ENCODE measurements at places on chromosomes 4 and X. TPM values are rescaled to one million over a fixed set of nuclear protein-coding genes. Genes with fewer than 3 reads are reported as not detected.
A peak's percentile ranks its signal among the peaks of the same experiment; 100 is the strongest.

PNMA3 gene
- 0.15 TPM for total RNA-seq

UNC5C gene
- total RNA-seq, result 3.9 TPM

POU4F2 gene
- not detected for total RNA-seq

PCDH18 gene
- total RNA-seq, result 8.8 TPM

DNA sequence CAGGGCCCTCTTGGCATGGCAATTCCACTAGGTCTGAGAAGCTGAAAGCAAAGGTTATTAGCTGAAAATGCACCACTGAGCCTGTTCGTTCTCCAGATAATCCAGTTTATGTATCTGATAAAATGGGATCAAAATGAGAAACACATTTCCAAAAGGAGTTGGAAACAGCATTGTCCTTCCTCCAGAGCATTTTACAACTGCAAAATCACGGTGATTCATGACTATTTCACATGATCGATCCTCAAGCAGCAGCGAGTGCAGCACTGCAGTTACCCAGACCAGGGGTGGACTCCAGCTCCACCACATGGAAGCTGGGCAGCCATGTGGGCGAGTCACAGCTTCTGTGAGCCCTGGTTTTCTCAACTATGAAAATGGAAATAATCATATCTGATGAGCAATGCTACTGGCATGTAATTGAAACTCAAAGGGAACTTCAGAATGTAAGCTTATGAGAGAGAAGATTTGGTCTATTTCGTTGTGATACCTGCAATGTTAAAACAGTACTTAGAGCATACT, 78.7 kb upstream of the MSX1 start:
- H3K27ac ChIP-seq, result no peak overlapping the region
- H3K4me1 ChIP-seq, result no peaks in the 10 kb centered on the region
- H3K36me3 ChIP-seq, result no peaks in the 10 kb centered on the region

GRCh38 chrX:38754818-38755718, 46.2 kb upstream of the MID1IP1 start:
- H3K4me1 ChIP-seq, result no peaks in the 10 kb centered on the region
- no peaks in the 10 kb centered on the region for H3K36me3 ChIP-seq
- H3K27me3 ChIP-seq, result no peaks in the 10 kb centered on the region
- no peak overlapping the region for H3K4me3 ChIP-seq

GRCh38 chrX:30343206-30343605, 34.0 kb upstream of the NR0B1 start:
- H3K4me1 ChIP-seq, result no peaks in the 10 kb centered on the region
- H3K27me3 ChIP-seq, result no peaks in the 10 kb centered on the region
- DNase-seq, result no peak
- no peaks in the 10 kb centered on the region for H3K36me3 ChIP-seq

DNA sequence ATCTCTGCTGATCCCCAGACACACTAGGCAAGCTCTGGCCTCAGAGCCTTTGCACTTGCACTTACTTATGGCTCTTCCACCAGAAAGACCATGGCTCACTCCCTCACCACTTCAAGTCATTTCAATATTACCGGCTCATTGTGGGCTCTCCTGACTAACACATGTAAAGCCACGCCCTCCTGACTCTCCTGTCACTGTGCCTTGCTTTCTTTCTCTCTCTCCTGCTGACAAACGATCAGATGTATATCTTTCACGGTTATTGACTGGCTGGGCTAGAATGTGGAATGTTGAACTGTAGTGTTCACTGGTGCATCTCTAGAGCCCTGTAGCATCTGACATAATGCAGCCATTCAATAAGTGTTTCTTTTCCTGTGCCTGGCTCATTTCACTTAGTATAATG, 425.1 kb downstream of the RAB28 start:
- H3K27ac ChIP-seq, result no peak overlapping the region
- H3K27me3 ChIP-seq, result no peaks in the 10 kb centered on the region
- no peak overlapping the region for H3K4me3 ChIP-seq
- DNase-seq, result no peak

GRCh38 chrX:71103110-71103983, 3.2 kb downstream of the CXorf65 start:
- no peak overlapping the region for H3K4me3 ChIP-seq
- DNase-seq, result peak; percentile 49
- H3K27ac ChIP-seq, result peak overlapping the region; percentile 44
- no peaks in the 10 kb centered on the region for H3K27me3 ChIP-seq
- no peaks in the 10 kb centered on the region for H3K4me1 ChIP-seq
- no peaks in the 10 kb centered on the region for H3K36me3 ChIP-seq

GRCh38 chrX:147498796-147499195, 412.9 kb upstream of the FMR1 start:
- H3K4me1 ChIP-seq, result no peaks in the 10 kb centered on the region
- H3K4me3 ChIP-seq, result no peak overlapping the region
- no peaks in the 10 kb centered on the region for H3K27me3 ChIP-seq
- no peaks in the 10 kb centered on the region for H3K36me3 ChIP-seq
- H3K27ac ChIP-seq, result no peak overlapping the region
- DNase-seq, result no peak

DNA sequence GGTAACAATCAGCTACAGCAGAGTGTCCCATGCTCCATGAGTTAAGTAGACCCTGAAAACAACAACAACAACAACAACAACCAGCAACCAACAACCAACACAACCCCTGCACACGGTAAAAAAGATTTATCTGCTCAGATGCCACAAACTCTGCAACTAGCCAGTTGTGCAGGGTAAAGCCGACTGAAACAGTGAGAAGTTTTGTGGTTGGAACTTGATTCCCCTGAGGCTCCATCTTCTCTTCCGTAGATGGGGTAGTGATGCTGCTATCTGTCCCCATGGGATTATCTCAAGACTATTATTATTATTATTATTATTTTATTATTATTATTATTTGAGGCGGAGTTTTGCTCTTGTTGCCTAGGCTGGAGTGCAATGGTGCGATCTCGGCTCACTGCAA, 50.6 kb upstream of the RAPGEF2 start:
- H3K4me3 ChIP-seq, result no peak overlapping the region
- H3K27me3 ChIP-seq, result no peaks in the 10 kb centered on the region
- H3K4me1 ChIP-seq, result no peaks in the 10 kb centered on the region
- no peak for DNase-seq
- H3K36me3 ChIP-seq, result no peaks in the 10 kb centered on the region
- H3K27ac ChIP-seq, result no peak overlapping the region

GRCh38 chrX:68666580-68666979, 19.1 kb downstream of the STARD8 start:
- no peak for DNase-seq
- H3K36me3 ChIP-seq, result no peaks in the 10 kb centered on the region
- H3K27ac ChIP-seq, result no peak overlapping the region
- H3K4me3 ChIP-seq, result no peak overlapping the region

GRCh38 chr4:26141911-26142638, 178.7 kb upstream of the RBPJ start:
- H3K27me3 ChIP-seq, result no peaks in the 10 kb centered on the region
- peak overlapping the region; percentile 14 for H3K27ac ChIP-seq
- H3K4me3 ChIP-seq, result no peak overlapping the region
- H3K4me1 ChIP-seq, result no peaks in the 10 kb centered on the region
- no peak for DNase-seq

DNA sequence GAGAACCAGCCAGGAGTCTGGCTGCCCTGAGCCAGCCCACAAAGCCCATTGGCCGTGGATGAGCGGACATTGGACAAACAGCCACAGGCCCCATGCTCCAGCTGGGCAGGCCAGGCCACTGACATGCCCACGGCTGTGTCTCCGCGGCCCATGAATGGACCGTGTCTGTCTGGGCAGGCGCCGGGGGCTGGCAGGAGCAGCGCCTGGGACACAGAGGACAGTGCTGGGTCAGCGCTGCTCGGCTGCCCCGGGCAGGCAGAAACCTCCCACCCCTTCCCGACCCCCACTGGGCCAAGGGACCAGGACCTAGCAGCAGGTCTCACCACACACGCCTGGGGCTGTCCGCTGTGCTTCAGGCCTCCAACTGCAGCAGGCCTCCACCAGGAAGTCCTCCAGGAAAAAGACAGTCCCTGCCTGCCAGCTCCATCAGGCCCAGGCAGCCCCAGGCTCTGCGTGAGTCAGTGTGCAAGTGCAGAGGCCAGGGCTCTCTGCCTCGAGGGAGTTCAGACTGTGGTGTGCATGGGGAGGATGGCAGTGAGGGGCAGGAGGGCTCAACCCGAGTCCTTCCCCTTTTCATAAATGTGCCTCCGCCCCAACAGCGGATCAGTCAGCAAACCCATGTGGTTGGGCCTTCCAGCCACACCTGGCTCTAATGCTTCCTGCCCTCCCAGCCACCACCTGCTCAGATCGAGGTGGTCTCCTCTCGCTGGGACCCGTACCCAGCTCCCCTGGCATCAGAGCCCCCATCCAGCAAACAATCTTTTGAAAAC, 17.2 kb upstream of the FGFR3 start:
- H3K36me3 ChIP-seq, result no peaks in the 10 kb centered on the region
- no peak overlapping the region for H3K4me3 ChIP-seq
- DNase-seq, result no peak
- H3K27me3 ChIP-seq, result no peaks in the 10 kb centered on the region

- no peaks in the 10 kb centered on the region for H3K36me3 ChIP-seq
- DNase-seq, result no peak
- H3K27ac ChIP-seq, result no peak overlapping the region
- no peaks in the 10 kb centered on the region for H3K27me3 ChIP-seq
Measured at GRCh38 chrX:32269866-32270265, 941.5 kb downstream of the DMD start.

DNA sequence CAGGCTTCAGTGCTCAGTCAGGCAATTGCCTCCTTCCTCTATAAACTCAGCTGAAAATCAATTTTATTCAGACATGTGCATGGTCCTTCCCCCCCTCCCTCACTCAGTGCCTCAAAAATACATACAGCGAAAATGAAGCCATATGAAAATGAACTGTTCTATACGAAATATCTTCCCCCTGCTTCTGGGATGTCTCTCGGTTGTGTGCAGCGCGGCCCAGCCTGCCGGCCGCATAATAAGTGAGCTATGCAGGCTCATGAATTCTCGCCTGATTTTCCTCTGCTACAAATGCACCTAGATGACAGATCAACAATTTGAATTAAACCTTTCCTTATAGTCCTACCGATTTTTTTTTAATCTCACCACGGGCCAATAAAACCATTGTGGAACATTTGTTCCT, 252.9 kb downstream of the CRLF2 start:
- H3K4me1 ChIP-seq, result no peaks in the 10 kb centered on the region
- H3K27ac ChIP-seq, result no peak overlapping the region
- H3K27me3 ChIP-seq, result no peaks in the 10 kb centered on the region
- no peak overlapping the region for H3K4me3 ChIP-seq

- H3K4me3 ChIP-seq, result no peak overlapping the region
- no peak overlapping the region for H3K27ac ChIP-seq
- H3K36me3 ChIP-seq, result no peaks in the 10 kb centered on the region
- no peaks in the 10 kb centered on the region for H3K27me3 ChIP-seq
- no peaks in the 10 kb centered on the region for H3K4me1 ChIP-seq
- no peak for DNase-seq
Measured at GRCh38 chr4:119242417-119242816, 29.9 kb downstream of the USP53 start.

- no peak for DNase-seq
- H3K27ac ChIP-seq, result no peak overlapping the region
Measured at GRCh38 chr4:10124167-10124930, 7.8 kb upstream of the WDR1 start.

DNA sequence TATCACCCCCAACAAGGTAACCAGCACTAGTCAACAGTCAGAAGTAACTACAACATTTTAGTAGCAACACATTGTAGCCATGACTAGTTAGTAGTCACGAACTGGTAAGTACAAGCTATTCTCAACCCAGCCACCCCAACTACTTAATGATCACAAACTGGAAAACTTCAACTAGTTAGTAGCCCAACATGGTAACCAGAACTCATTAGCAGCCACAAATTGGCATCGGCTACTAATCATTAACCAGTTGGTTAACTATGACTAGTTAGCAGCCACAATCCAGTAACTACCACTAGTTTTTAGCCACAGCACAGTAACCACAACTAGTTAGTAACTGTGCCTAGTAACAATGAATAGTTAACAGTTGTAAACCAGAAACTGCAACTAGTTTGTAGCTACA, 385.1 kb upstream of the CXorf51B start:
- H3K4me1 ChIP-seq, result no peaks in the 10 kb centered on the region
- H3K27ac ChIP-seq, result no peak overlapping the region
- H3K36me3 ChIP-seq, result no peaks in the 10 kb centered on the region

DNA sequence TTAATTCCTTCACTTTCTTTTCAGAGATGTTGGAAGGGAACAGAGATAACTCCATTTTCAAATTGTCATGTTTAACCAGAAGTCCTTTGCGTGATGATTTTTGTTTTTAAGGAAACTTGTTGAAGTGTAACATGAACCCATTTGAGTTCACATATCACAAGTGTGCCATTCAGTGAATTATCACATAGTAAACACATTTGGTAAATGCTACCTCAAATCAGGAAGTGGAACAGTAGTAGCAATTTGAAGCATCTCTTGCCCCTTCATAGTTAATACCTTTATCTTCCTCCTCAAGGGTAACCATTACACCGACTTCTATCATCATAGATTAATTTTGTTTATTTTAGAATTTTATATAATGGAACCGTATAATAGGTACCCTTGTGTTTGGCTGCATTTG, 35.8 kb downstream of the KDM6A start:
- no peak overlapping the region for H3K27ac ChIP-seq
- no peaks in the 10 kb centered on the region for H3K36me3 ChIP-seq
- no peak overlapping the region for H3K4me3 ChIP-seq
- no peak for DNase-seq

DNA sequence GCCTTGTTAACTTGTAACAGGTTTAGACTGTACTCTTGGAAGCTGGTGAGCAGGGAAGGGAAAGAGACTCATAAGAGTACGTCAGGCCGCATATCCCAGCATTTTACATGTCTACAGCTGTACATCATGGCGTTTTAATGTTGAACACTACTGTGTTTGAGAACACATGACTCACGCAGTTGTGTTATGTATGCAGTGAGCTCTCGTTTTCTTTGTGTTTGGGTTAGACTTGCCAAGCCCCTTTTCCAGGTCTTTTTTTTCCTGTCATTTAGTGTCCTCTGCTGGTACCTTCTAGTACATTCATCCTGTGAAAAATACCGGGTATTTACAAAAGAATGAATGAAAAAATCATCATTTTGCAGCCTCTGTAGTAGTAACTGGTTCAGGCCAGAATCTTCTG, 35.3 kb downstream of the SMS start:
- no peaks in the 10 kb centered on the region for H3K36me3 ChIP-seq
- H3K27me3 ChIP-seq, result no peaks in the 10 kb centered on the region
- H3K4me1 ChIP-seq, result no peaks in the 10 kb centered on the region
- no peak overlapping the region for H3K4me3 ChIP-seq

- DNase-seq, result peak; percentile 94
- H3K27me3 ChIP-seq, result no peaks in the 10 kb centered on the region
- peak within 1 kb of the TSS; percentile 73 for H3K27ac ChIP-seq
Measured at GRCh38 chrX:38327007-38327774, at the start of gene RPGR. Gene RPGR (minus strand): TSS chrX:38327509. CDS start chrX:38327367, 142 bp downstream.

DNA sequence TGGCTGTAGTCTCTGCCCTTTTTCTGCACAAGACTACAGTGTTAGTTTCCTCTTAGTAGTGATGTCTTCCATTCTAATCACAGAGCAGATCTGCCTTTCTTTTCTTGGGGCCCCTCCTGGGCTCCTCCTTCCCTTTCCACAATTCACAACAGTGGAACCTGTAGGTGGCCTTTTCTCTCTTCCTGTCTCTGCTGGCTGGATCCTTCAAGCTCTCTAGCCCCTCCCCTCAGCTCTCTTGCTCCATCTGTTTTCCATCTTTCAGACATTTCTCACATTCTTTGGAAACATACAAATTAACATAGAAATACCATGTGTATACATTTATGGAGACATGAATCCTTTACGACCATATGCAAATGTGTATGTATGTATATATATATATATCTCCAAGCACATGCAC, 304 bp upstream of the SPIN2A start:
- H3K36me3 ChIP-seq, result no peaks in the 10 kb centered on the region
- H3K4me3 ChIP-seq, result no peak overlapping the region

- H3K36me3 ChIP-seq, result no peaks in the 10 kb centered on the region
- no peak overlapping the region for H3K27ac ChIP-seq
- H3K4me3 ChIP-seq, result no peak overlapping the region
- no peaks in the 10 kb centered on the region for H3K27me3 ChIP-seq
- no peaks in the 10 kb centered on the region for H3K4me1 ChIP-seq
Measured at GRCh38 chr4:88949605-88950004, 107.4 kb downstream of the FAM13A start.

All from colonic mucosa (tissue), 4 donors.